ENCODE measurements at places on chromosomes 5 and 9.

DNA sequence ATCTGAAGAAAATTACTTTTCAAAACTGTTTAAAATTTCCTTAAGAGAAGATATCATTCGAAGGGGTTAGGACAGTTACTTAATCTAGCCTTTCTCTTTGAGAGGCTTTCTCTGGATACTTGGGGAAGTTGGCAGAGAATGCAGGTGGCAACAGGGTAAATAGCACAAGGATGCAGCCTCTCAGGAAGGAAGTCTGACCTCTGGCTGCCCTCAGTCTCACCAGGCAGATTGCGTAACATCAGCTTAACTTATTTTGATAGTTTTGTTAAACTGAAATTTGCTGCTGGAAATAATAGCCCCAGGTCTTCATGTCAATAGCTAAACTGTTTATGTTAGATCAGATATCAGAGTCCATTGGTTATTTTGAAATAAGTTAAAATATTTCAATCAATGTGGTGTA is 20.4 kb downstream of the CCDC192 start:
- DNase-seq = no peak

DNA sequence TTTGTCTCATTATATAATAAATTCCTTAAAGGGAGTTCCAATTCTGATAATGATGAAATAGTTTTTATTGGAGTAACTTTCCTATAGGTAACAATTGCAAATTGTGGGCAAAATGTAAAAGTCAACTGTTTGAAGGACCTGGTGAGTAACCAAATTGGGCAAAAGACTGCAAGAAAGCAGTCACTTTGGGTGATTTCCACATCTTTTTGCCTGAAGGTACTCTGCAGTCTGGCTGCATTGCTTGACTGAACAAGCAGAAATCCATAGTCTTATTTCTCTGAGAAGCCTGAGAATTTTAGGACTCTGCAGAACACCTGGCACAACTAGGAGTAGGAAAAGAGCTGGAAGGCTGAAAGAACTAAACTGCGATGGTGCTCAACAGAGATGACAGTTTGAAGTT is 114.9 kb downstream of the HOMER1 start:
- no peak for DNase-seq

- no peak for DNase-seq
Measured at GRCh38 chr9:1871626-1872419, 143.3 kb upstream of the SMARCA2 start.

DNA sequence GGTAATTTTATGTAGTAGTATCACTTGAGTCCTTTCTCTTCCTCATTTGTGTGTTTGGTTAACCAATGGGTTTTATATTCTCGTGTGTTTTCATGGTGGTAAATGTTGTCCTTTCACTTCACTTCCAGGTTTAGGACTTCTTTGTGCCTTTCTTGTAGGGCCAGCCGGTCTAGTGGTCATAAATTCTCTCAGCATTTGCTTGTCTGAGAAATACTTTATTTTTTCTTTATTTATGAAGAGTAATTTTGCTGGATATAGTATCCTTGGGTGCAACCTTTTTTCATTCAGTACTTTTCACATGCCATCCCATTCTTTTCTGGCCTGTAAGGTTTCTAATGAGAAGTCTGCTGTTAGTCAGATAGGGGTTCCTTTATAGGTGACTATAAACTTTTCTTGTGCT is 107.1 kb downstream of the GNA14 start:
- no peak for DNase-seq

DNA sequence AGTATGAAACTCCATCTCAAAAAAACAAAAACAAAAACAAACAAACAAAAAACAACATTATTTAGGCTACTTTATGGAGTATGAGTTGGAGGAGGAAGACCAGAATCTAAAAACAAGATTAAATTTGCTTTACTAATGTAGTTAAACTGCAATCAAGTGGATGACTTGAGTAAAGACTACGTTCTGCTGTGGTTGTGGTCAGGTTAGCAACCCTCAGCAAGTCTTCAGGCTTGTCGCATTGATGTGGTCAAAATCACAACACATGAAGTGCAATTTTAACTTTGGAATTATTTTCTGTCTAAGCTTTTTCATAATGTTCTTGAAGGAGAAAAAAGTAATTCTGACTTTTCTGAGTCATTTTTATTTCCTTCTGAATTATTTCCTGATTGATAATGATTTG is 43.1 kb downstream of the PDE6A start:
- no peak for DNase-seq

DNA sequence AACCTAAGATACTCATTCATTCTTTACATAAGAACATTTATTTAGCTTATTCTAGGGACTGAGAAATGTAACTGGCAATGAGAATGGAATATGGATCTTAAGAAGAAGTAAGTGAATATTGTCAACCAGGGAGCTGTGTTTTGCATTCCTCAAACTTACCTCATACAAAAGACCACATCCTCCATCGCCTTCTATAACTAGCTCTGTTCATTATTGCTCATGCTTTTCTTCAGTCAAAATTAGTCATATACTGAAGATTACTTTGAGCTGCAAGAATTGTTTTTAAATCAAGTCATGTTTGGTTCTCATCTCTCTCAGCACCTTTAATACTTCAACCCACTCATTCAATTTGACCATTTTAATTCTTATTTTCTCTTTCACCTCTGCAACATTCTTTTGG is 140.3 kb upstream of the RASA1 start:
- DNase-seq = no peak

- no peak for DNase-seq
Measured at GRCh38 chr9:86549401-86549811, 195.2 kb upstream of the TUT7 start.

Data from endothelial cell (in vitro differentiated cells).